Progenitor cell of endocrine pancreas (in vitro differentiated cells): ENCODE measurements at places on chromosomes 2 and 18.

GRCh38 chr2:137252934-137253333 lies 487.6 kb downstream of the THSD7B start:
- DNase-seq = no peak

GRCh38 chr2:9883897-9884296 lies 40.6 kb downstream of the TAF1B start:
- DNase-seq = no peak

DNA sequence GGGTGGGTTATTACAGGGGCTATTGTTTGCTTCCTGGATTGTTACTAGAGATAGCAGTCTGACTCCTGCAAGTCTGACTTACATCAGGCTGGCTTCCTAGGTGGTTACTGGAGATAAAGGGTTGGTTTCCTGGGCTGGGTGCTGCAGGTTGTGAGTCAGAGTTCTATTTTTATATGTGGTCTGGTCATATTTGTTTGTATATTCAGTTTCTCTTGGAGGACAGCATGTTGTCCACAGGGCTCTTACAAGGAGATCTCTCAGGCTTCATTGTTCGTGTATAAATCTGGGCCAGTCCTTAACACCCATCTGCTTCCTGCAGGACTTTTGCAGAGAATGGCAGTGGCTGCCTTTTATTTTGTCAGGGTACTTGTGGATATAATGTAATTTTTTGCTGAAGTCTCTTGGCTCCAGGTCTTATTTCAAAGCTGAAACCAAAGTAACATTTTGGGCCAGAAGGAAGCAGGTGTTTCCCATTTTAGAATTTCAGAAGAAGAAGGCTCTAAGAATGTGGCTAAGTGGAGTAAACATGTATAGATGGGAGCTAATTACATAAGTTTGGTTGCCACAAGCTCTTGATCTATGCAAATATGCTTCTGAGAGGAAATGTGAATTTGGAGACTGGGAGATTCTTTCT lies 65.9 kb upstream of the SLC16A14 start:
- no peak for DNase-seq

DNA sequence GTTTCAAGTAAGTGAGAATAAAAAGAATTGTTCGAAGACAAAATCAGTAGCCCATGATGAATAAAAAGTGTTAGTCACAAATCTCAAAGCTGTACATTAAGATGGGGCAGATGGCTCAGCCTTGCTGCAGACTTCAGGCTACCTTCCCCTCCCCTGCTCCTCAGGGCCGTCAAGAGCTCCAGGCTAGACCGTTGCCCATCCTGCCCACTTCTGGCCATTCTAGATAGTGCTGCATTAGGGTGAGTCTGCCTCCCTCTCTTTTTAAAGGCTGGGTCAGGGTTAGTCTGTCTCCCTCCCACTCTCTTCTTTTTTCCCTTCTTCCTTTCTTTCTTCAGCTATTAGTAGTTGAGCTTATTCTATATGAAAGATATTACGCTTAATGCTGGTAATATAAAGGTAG lies 86.0 kb downstream of the MAPRE2 start:
- DNase-seq = no peak

- DNase-seq = no peak
These were observed 83.2 kb downstream of the COMMD1 start for GRCh38 chr2:61988462-61989366.
